ENCODE measurements at places on chromosomes 6 and 20. TPM values are rescaled to one million over a fixed set of nuclear protein-coding genes. Genes with fewer than 3 reads are reported as not detected.

The BAK1 gene
- total RNA-seq = 14.3 TPM

The SLC35D3 gene
- not detected for total RNA-seq

The PBOV1 gene
- not detected for total RNA-seq

The MUC21 gene
- 1.0 TPM for total RNA-seq

The SENP6 gene
- 144 TPM for total RNA-seq

The SLC26A8 gene
- total RNA-seq = not detected

The NRN1 gene
- total RNA-seq = 16.9 TPM

The SGK2 gene
- not detected for total RNA-seq

All from gastroesophageal sphincter (tissue), 4 donors.